ENCODE measurements at places on chromosomes 4 and X. TPM values are rescaled to one million over a fixed set of nuclear protein-coding genes. Genes with fewer than 3 reads are reported as not detected.

Gene FMR1NB
- not detected for total RNA-seq

GRCh38 chr4:168908851-168909273 lies 101.2 kb downstream of the CBR4 start:
- no peak overlapping the region for H3K4me3 ChIP-seq
- no peaks in the 10 kb centered on the region for H3K4me1 ChIP-seq
- no peak overlapping the region for H3K27ac ChIP-seq
- no peak for DNase-seq
- H3K36me3 ChIP-seq, result peaks cover 2% of the 10 kb centered on the region
- no peaks in the 10 kb centered on the region for H3K27me3 ChIP-seq

DNA sequence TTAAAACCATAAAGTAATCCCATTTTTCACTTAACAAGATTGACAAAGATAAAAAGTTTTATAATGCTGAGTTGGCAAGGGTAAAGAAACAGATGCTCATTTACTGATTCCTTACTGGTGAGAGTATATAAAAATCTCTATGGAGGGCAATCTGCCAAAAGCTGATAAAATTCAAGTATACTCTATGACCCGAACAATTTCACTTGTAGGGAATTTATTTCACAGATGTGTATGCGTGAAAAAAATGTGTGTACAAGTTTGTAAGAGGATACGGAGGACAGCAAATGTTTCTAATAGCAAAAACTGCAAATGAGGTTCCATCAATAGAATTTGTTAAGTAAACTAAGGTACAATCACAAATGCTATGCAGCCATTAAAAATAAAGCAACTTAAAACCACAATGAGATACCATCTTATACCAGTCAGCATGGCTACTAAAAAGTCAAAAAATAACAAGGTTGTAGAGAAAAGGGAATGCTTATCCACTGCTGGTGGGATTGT lies 23.4 kb downstream of the DHX15 start:
- peaks cover 14% of the 10 kb centered on the region for H3K4me1 ChIP-seq
- H3K27ac ChIP-seq, result no peak overlapping the region
- no peak overlapping the region for H3K4me3 ChIP-seq

GRCh38 chrX:97849951-97850350 lies 966.2 kb downstream of the RPA4 start:
- no peaks in the 10 kb centered on the region for H3K36me3 ChIP-seq
- no peak for DNase-seq
- H3K4me1 ChIP-seq, result no peaks in the 10 kb centered on the region
- no peak overlapping the region for H3K4me3 ChIP-seq
